ENCODE measurements at places on chromosomes 13 and 19.

GRCh38 chr13:27079421-27079958, 92.1 kb downstream of the USP12 start:
- DNase-seq: no peak

DNA sequence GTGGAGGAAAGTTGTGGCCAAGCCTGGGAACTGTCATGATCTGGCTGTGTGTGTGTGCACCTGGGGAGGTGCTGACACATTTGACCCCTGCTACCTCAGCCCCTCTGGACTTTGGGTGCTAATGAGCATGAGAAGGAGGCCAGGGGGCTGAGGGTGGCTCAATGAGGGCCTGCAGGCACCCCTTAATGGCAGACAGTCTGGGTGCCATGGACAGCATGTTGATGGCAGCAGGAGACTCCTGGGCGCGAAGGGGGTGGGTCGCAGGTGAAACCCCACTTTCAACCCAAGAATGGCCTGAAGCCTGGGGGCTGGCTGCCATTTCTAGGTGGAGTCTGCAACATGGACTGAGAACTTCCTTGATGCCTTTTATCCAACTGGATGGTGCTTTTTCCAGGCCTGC, 216.4 kb upstream of the TRPC4 start:
- no peak for DNase-seq

DNA sequence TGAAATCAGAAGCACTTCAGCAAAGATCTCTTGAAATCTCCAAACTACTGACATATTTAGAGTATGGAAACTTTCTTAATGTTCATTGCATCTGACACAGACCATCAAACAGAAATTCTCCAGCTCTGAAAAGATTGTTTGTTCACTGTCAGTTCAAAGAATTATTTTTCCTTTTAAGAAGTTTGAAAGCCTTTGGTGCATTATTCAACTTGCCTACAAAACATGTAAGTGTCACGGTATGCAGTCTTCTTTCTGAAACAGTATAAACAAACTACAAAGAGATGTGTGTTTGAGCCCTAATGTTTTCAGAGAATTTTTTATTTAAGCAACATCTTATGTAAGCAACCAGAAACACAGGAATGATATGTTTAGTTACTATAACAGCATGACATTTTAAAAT, 125.4 kb downstream of the FGF14 start:
- no peak for DNase-seq

DNA sequence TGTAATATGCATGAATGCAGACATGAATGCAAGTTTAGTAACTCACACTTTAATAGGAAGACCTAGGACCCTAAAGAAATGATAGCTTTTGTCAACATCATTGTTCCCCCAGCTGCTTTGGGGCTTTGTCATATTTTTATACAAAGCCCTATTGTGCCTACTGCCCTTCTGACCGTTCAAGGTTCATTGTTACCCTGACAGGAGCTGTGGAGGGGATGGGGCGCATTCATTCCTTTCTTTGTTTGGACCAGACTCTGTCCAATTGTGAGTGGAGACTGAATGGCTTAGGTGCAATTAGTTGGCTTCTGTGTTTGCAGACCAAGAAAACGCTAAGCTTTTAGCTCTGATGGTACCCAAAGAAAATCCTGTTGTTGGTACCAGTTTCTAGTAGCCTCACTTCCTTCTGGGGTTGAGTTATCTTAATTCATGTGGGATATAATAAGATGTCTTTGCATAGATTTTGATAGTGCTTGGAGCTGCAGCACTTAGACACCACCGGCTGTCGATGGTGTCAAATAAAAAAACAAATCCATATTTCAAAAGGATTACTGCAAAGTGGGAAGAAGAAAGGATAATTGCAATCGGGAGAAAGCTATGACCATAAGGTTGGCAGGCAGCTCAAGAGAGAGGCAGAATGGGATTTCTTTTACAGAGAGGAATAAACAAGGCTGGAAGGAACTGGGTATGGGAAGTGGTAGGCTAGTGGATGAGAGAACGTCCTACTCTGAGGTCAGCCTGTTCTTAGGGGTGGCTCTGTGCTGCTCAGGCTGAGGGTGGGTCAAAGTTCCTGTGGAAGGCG, 133.9 kb upstream of the TMTC4 start:
- DNase-seq: no peak

GRCh38 chr19:44882063-44882462, 9.0 kb upstream of the TOMM40 start:
- DNase-seq: no peak

DNA sequence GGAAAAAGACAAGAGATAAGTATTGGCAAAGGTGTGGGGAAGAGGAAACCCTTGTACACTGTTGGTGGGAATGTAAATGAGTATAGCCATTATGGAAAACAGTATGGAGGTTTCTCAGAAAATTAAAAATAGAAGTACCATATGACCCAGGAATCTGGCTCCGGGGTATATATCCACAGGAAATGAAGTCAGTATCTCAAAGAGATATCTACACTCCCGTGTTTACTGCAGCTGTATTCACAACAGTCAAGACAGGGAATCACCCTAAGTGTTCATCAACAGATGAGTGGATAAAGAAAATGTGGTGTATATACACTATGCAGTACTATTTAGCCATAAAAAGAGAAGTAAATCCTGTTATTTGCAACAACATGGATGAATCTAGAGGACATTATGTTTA, 13.5 kb downstream of the KCTD12 start:
- DNase-seq: no peak

GRCh38 chr13:38418286-38418685, 68.6 kb downstream of the UFM1 start:
- DNase-seq: no peak

GRCh38 chr19:13094771-13095392, 7.8 kb downstream of the LYL1 start:
- DNase-seq: no peak

- DNase-seq: no peak
These were observed 19.8 kb downstream of the SLC25A42 start for GRCh38 chr19:19083413-19084178.

GRCh38 chr19:19820774-19821320, 703 bp downstream of the ZNF506 start:
- no peak for DNase-seq

- DNase-seq: no peak
These were observed 19.6 kb downstream of the EVI5L start for GRCh38 chr19:7849631-7849999.

DNA sequence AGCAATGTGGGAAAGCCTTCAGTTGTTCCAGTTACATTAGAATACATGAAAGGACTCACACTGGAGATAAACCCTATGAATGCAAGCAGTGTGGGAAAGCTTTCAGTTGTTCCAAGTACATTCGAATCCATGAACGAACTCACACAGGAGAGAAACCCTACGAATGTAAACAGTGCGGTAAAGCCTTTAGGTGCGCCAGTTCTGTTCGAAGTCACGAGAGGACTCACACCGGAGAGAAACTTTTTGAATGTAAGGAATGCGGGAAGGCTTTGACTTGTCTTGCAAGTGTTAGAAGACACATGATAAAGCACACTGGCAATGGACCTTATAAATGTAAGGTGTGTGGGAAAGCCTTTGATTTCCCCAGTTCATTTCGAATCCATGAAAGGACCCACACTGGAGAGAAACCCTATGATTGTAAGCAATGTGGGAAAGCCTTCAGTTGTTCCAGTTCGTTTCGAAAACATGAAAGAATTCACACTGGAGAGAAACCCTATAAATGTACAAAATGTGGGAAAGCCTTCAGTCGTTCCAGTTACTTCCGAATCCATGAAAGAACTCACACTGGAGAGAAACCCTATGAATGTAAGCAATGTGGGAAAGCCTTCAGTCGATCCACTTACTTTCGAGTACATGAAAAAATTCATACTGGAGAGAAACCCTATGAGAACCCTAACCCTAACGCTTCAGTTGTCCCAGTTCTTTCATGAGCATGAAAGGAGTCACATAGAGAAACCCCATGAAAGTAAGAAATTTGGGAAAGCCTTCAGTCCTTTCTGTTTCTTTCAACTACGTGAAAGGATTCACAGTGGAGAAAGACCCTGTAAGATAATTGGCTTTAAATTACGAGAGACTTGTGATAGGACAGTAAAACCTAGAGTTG, 20.1 kb downstream of the ZNF627 start:
- no peak for DNase-seq

GRCh38 chr19:39518458-39518857, 3.5 kb downstream of the SELENOV start:
- no peak for DNase-seq
